Kasumi-1 (cell line): ENCODE measurements at places on chromosomes 13 and 19.
A peak's percentile ranks its signal among the peaks of the same experiment; 100 is the strongest.

DNA sequence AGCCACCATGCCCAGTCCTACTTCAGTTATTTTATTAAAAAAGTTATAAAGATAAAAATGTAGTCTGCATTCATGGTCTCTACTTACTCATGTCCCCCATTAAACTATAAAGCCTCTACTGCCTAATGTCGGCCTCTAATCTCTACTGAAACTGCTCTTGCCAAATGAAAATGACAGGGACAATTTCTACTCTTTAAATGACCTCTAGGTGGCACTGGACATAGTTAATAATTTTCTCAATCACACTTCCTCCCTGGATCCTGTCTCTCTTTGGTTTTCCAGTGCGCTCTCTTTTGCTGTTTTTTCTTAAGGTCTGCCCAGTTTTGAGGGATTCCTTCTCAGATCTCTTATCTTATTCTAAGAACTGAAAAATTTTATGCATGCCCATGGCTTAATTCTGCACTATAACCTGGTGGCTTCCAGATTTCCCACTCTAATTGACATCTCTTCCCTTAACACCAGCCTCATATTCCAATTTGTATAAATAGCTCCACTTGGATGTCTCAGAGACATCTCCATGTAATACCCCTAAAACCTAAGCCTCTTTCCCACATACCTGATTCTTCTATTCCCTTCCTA, 54.3 kb downstream of the MTMR6 start:
- peak; percentile 43 for DNase-seq

DNA sequence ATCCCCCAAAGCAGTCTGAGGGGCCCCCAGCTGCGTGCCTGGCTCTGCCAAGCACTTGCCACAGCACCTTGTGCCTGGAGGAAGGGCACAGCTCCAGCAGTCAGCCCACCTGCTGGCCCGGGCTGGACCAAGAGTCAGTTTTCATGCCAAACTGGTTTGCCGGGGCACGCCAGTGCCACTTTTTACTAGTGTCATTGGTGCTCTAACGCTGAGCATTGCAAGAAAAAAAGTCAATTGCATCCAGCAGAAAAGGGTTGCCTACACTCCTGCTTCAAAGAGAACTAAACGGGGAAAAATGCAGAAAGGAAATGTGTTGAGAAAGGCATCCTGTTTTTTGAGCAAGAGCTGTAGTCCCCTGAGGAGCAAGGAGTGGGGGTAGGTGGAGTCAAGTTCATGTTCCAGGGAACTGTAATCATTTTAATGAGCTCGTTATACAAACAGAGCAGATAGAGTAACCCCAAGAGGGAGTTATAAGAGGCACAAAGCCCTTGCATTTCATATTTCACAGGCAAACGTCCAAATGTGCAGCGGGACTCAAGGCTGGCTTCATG, 68.4 kb downstream of the F2RL3 start:
- DNase-seq, result peak; percentile 25

DNA sequence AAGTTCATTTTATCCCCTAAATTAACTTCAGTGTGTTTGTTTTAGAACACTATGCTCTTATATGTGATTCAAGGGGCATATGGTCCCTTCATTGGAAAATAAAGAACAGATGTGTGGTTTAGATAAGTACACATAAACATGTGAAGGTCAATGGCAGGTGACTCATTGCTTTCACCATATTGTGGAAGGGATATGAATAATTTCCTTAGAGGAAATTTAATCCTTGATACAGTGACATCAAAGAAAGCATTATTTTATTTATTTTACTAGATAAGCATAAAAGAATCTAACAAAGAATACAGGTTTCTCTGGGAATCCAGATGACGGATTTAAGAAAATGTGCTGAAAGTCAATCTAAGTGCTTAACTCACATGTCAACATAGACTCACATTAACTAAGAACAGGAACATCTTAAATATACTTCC, 373.5 kb downstream of the KCTD12 start:
- DNase-seq, result no peak

GRCh38 chr13:109199280-109199679, 569.9 kb downstream of the MYO16 start:
- DNase-seq, result no peak

- no peak for DNase-seq
Measured at GRCh38 chr13:110756219-110756631, 42.7 kb downstream of the ING1 start.

DNA sequence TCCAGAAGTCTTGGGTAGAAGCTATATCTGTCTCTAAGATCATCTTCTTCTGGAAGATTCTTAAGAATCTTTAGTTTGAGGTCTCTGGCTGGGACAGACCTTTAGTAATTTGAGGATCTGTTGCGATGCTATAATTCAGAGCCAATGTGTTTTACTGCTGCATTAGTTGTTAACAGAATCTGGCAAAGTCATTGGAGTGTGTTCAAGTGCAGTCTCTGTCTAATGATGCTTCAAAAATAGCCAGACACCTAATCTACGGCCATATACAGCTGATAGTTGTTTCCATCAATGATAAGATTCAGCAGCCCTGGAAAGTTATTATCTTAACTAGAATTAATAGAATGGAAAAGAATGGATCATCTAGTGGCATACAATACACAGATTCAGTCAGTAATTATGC, 72.6 kb downstream of the CDK8 start:
- no peak for DNase-seq

DNA sequence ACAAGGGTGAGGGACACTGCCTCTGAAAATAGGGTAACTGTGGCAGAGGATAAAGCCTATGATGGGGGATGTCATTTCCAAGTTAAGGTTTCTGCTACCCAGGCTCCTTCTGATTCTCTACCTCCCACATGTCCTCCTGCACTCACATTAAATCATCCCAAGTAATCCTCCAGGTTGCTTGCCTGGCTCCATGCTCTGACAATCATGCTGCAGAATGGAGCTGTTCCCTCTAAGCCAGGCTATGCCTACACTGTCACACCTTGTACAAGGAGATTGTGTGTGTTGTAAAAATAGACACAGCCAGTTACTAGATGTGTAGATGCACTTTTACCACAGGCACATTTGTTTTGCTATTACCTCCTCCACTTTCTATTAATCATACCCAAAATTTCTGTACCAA, 8.0 kb downstream of the ZNF416 start:
- no peak for DNase-seq

GRCh38 chr13:33261387-33262061, 24.0 kb downstream of the STARD13 start:
- no peak for DNase-seq

- no peak for DNase-seq
Measured at GRCh38 chr19:16589917-16590316, 17.7 kb upstream of the SLC35E1 start.

- no peak for DNase-seq
Measured at GRCh38 chr13:41085961-41086585, 24.8 kb downstream of the WBP4 start.

DNA sequence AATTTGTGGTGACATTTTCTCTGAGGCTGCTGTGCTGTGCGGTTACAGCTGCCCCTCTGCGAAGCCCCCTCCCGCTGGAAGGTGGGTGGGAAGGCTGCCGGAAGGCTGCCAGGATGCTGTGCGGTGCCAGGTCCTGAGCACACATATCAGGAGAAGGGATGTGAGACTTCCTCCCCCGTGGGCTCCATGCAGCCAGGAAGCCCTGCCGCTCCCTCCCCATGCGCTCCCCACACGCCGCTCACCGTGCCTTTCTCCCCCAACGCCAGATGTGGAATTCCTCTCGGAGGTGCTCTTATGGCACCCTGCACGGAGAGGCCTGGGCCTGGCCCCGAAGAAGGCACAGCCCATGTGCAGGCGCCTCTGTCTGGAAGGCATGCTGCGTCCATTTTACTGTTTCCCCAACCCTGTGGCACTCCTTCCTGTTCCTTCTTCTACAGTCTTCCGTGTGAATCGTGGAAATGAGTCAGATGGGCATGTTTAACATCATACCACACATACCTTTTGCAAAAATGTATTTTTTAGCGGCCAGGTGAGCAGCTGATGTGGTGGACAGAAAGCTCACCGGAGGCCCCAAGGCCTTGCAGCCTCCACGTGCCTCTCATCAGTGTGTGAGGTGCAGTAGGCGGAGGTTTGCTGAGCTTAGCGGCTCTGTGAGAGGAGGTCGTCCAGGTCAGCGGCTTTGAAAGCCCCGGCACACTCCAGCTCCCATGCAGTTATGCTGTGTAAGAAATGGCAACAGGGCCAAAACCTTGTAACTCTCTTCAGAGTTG, 88.0 kb downstream of the ATP11A start:
- DNase-seq, result no peak

- DNase-seq, result no peak
Measured at GRCh38 chr19:39111593-39112199, 13.9 kb upstream of the PAK4 start.

DNA sequence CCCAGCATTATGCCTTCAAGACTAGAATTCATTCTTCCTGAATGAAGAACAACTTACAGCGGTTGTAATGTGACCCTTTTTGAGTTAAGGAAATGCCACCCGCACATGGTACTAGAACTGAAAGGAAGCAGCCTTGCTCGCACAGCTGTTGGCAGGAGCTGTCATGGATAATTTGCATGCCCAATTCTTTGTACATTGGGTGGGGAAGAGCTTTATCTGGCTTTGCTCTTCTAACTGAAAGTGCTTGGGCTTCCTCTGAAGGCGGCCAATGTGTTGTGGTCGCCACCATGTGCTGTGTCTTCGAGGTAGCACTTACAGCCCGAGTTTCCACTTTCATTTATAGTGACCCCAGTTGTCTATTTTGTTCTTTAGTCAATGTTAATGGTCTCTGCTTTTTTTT, 3.4 kb downstream of the CCNE1 start:
- peak; percentile 90 for DNase-seq
